Spinal cord (tissue), 10 donors: ENCODE measurements at places on chromosomes 4 and X. TPM values are rescaled to one million over a fixed set of nuclear protein-coding genes. Genes with fewer than 3 reads are reported as not detected.

ZRSR2 gene
- 10.9 TPM for total RNA-seq

DNA sequence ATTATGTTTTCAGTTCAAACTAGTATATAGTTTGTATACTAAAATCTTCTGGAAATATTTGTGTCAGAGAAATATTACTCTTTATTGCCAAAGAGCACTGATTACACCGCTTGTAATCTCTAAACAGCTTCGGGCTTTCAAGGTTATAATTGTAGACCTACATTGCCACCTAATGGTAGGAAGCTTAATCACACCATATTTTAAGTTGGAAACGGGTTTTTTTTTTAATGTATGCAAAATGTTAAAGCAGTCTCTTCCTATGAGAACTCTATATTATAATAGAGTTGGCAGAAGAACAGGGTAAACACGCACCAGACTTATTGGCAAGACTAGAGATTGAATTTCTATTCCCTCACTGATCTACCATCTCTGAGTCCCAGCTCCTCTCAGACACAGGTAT, 19.5 kb upstream of the NFXL1 start:
- no peak for DNase-seq

GRCh38 chrX:17376431-17377077, 1.6 kb downstream of the NHS start:
- DNase-seq: peak; percentile 26

GRCh38 chrX:68369559-68369958, 63.7 kb downstream of the OPHN1 start:
- DNase-seq: no peak

DNA sequence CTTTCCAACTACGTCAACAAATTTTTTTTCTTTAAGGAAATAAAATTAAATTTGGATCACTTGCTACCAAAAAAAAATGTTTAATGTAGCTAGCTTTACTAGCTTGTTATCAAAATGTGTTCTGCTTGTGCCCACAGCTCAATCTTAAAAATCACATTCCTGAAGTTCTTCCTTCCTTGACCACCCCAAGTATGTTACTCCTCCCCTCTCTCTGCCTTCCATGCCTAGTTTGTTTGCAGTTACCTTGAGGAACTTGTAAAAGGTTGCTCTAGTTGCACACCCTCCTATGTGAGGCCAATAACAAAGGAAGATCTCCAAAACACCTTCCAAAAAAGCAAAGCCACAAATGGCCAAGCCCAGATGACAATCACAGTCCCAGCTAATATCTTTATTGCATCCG, 19.6 kb upstream of the TMEM184C start:
- DNase-seq: no peak

- no peak for DNase-seq
Observed at GRCh38 chr4:148845609-148846008, 403.4 kb upstream of the NR3C2 start.

- peak; percentile 9 for DNase-seq
Observed at GRCh38 chrX:10649265-10649664, 28.9 kb upstream of the MID1 start.

DNA sequence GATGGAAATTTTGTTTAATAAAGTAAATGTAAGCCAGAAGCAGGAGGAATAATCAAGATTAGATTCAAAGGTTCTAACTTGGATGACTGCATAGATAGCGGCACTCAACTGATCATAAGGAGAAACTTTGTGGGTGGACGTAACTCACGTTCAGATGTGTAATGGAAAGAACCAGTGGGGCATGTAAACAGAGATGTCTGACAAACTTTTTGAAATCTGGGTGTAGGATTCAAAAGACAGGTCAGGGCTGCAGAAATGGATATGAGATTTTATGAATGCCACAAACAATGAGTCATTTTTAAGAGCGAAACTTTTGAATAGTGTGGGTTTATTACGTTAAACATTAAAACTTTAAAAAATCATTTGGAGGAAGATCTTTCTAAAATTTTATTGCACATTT, 375.6 kb downstream of the GBA3 start:
- DNase-seq: no peak
